Amygdala (tissue), 56 donors: ENCODE measurements at places on chromosomes 3 and 15.

DNA sequence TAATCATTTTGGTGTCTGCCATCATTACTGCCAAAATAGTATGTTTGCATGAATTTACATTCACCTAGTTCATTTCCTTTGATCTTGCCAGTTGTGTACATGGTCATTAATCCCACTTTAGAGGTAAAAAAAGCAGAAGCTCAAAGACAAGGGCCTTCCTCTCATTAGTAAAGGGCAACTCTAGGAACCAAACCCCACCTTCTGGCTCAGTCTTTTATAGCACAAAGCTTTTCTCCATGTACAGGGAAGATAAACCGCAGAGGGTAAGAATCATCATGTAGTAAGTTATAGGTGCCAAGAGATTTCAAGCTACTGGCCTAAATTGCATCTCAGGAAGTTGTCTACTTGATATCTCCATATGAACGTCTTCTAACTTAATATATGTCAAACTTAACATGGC, 19.3 kb upstream of the SPG21 start:
- DNase-seq = no peak

DNA sequence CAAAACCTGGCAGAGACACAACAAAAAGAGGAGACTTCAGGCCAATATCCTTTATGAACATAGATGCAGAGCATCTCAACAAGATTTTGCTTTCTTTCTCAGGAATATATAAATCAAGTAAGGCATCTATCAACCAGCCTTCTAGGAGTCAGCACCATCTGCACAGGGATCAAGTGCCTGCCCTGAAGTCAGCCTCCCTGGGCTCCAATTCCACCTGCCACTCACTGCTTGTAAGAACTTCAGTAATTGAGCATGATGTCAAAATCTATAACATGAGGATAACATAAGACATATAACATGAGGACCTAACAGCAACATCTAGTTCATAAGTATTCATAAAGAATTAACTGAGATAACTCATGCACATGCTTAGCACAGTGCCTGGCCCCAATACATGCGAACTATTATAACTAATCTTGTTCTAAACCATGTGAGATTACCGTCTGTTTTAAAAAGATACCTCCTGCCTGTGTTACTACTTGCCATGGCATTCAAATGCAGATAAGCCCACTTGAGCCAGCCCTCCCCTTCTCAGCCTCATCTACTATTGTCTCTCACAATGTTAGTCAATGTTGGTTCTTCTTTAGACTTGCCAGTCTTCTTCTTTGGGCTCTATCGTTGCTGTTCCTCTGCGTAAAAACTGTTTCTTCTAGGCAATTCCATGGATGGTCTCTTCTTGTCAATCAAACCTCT, 91.6 kb downstream of the PLD1 start:
- DNase-seq = no peak

DNA sequence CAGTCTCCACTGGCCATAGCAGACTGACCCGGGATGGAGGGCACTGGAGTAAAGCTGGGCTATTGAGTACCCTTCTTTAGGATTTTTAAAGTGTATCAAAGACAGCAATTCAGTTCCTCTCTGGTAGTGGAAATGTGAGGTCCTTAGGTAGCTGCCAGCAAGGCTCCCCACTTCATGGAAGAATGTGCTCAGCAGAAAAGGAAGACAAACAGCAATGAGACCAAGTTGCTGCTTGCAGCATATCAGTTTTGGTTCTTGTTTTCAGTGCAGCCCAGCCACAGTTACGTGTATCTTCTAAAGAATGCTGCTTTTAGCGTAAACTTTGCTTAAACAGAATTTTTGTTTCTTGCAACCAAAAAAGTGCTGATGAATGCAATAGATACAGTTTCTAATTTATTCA, 374.0 kb upstream of the CBLB start:
- no peak for DNase-seq

DNA sequence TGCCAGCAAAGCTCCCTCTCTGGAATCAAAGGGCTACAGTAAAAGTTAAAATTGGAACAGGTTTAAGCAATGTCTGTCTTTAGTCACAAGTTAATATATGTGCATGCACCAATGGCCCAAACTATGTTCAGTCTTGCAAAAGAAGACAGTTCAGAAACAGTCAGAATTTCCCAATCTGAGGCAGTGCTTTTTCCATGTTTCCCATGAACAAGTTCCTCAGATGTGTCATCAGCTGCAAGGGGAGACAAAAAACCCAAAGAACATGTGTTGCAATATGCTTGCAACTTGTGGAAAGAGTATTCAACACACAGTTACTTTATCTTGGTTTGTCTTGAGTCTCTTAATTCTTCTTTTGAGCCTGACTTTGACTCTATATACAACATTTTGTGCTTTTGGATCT, 148.4 kb downstream of the USP13 start:
- DNase-seq = no peak

DNA sequence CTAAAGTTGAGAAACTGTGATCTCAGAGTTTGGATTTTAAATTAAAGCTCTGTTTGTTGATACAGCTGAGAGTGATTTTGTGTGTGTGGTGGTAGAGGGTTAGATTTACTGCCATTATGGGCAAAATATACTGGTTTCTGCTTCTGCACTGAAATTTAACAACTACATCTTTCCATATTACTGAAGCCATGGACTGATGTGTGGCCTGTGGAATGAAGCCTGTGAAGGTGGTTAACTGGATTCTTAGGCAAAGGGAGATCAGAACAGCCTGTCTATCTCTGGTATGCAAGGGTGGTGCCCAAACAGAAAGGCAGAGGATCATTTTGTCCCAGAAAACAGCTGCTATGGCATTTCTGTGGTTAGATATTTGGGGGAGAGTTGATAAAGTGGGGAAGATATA, 297.3 kb upstream of the THBS1 start:
- no peak for DNase-seq

- no peak for DNase-seq
Measured at GRCh38 chr3:97235179-97235578, 420.8 kb downstream of the EPHA6 start.
